GM18507 (cell line): ENCODE measurements at places on chromosomes 5 and 9.

DNA sequence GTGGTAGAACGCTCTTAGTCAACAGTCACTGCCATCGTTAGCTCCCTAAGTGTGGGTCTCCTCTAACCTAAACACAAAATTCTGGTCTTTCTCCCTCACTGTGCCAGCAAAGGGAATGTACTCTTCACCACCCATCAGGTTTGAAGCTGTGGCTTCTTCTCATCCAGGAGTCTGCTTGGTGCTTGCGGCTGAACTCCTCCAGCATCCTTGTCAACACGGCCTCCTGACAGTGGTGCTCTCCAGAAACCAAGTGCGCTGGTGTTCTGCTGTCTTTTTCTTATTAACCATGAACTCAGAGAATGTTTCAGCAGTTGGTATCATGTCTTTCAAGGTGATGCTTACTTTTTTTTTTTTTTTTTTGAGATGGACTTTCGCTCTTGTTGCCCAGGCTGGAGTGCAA lies 23.9 kb upstream of the LPCAT1 start:
- no peak for DNase-seq

GRCh38 chr9:135243201-135244190 lies 156.0 kb downstream of the OLFM1 start:
- DNase-seq, result no peak

DNA sequence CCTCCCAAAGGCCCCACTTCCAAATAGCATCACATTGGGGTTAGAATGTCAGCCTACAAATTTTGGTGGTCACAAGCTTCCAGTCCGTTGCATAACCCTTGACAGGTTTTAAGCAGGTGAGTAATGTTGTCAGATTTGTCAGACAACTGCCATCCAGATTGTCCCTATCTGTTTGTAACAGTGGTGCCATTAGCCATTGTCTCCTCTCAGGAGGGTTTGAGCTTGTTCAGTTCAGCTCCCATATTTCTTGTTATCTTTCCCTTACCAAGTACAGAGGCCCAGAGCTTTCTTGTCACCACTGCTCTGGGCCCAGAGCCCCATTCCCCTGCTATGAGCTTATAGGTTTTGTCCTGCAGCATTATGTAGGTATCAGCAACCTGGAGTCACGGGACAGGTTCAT lies 14.8 kb upstream of the GSN start:
- DNase-seq, result no peak

DNA sequence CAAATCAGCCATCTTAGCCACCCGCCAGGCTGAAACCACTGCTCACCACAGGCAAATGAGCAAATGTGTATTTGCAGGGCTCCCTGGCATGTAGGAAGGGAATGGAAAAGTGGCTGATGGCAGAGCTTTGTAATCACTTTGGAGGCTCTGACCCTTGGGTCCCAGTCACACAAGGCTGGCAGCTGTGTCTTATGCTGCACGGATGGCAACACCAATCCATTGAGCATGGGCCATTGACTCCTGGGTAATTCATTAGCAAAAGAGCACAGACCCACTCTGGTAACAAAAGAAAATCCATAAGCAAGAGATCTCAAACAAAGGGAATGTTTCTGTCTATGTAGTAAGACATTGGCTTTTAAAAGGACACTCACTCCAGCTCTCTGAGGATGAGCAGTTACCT lies 57.6 kb downstream of the SPOCK1 start:
- DNase-seq, result no peak

GRCh38 chr5:169805527-169805934 lies 168.5 kb downstream of the DOCK2 start:
- DNase-seq, result peak; percentile 52

DNA sequence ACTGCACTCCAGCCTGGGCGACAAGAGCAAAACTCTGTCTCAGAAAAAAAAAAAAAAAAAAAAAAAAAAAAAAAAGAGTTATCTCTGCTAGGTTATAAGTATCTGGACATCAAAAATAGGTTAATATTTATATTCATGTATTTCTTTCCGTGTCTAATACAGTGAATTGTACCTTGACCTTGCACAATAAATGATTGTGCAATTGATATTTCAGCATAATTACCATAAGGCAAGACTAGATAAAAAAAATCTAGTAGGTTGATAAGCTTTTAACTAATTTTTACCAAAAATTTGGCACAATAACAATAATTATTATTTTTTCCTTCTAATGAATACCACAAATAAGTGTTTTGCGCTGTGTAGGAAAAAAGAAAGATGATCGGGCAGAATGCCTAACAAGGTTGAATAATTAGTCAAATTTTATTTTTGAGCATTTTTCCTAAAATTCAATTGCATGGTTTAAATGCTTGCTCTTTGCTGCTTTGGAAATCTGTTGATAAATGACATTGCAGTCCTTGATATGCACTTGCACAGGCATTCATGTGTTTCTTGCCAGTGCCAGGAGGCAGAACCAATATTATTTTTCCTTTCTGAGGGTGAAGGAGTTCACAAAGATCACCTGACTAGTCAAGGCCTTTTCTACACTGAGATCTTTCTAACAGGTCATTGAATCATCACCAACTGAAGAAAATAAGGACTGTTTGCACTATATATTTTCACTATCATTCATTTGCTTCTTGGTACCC lies 127.5 kb downstream of the ARRDC3 start:
- no peak for DNase-seq

GRCh38 chr9:79583952-79584654 lies 12.3 kb downstream of the TLE4 start:
- no peak for DNase-seq

DNA sequence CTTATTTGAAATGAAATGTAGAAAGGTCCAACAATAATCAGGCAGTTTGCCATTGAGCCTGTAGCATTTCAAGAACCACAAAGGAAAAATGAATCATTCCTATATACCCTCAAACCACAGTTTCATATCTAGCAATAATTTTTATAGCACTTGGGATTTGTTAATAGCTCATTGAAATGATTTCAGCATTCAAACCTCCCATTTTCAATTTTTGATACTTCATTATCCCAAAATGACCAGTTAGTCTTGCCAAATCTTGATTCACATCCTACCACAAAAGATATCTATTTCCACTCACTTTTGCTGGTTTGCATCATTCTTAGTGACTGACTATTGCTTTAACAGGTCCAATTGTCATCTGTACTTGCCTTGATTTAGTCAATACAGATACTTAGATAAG lies 790.1 kb downstream of the TLE1 start:
- no peak for DNase-seq

DNA sequence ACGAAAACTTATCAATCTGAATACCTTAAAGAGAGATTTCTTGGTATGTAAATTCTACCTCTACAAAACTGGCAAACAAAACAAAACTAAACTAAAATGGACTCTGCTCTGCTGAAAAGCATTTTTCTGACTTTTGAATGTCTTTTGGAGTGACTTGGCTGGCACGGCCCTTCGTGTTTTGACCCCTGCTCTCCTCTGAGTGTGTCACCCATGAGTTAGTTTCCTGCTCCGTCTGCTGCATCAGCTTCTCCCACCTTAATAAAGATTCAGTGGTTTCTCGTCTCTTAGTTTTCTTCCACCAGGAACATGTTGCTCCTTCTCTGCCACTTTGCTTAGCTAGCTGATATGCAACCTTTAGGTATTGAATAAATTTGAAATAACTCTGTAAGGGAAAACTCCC lies 1084.0 kb upstream of the CDH18 start:
- no peak for DNase-seq

- no peak for DNase-seq
These were observed 13.6 kb upstream of the VDAC1 start for GRCh38 chr5:134018154-134018985.

DNA sequence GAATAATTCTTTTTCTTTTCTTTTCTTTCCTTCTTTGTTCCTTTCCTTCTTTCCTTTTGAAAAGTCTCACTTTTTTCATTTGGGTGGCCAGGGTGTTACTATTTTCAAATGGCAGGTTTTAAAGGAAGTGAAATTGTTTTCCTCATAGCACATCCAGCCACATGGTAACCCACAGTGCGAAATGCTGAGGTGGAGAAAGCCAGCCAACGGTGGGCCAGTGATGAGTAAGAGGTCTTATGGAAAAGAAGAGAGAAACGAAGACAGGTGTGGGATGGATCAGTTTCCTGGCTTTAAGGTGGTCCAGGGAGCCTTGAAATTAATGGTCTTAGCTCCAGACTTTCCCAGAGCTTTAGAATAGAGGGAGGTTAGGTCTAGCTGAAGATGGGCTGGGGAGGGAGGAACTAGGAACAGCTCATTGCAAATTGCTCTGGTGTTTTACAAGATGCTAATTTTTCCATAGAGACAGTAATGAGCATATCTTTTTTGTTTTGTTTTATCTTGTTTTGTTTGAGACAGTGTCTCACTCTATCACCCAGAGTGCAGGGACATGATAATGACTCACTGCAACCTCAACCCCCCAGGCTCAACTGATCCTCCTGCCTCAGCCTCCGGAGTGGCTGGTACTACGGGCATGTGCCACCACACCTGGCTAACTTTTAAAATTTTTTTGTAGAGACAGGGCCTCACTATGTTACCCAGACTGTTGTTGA lies 17.8 kb downstream of the ITK start:
- no peak for DNase-seq

- DNase-seq, result no peak
These were observed 6.6 kb downstream of the MYMK start for GRCh38 chr9:133518200-133518599.

DNA sequence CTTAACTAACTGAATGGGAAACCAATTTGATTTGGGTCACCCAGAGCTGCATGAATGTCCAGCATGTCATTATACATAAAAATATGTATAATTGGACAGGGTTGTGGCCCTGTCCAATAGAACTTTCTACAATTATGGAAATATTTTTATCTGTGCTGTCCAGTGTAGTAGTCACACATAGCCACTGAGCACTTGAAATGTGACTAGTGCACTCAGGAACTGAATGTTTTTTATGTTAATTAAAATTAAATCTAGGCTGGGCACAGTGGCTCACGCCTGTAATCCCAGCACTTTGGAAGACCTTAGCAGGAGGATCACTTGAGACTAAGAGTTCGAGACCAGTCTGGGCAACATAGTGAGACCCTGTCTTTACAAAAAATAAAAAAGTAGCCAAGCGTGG lies 18.6 kb downstream of the GARNL3 start:
- no peak for DNase-seq

- no peak for DNase-seq
These were observed 441.8 kb upstream of the SGCD start for GRCh38 chr5:155885199-155885598.

DNA sequence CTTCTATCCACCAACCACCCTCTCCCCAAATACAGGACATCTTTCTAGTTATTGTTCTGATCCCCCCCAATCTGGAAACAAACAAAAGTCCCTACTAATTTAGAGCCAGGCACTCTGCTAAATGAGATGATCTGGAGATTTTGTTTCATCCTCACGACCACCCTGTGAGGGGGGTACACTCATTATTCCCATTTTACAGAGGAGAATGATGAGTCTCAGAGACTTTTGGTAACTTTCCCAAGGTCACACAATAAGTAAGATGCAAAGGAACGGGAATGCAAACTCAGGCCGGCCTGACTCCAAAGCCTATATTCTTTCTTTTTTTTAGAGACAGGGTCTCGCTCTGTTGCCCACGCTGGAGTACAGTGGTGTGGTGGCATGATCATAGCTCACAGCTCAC lies 9.4 kb downstream of the PDGFRB start:
- no peak for DNase-seq
